ENCODE measurements at places on chromosomes 12 and 14.

GRCh38 chr14:104734991-104735779, 11.2 kb downstream of the ADSS1 start:
- no peak for DNase-seq

DNA sequence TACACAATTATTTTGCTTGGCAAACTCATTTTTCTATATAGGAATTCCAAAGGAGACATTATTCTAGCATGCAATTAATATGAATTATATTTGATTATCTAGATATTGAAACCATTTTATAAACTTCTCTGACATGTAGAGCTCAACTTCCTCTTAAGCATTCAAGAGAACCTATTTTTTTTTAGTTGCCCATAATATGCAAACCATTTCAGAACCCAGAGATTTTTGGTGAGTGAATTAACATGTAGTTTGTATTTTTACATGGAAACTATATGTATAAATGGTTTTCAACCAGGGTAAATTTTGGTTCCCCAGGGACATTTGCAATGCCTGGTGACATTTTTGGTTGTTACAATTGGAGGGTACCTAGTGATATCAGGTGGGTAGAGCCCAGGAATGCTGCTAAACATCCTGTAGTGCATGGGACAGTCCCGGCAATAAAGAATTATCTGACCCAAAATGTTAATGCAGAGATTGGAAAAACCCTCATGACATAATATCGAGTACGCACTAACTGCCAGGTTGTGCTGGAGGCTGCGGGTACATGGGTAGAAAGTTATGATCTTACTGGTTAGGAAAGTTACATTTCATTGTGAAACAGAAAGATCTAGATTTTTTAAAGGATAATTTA, 338.9 kb upstream of the GARIN2 start:
- DNase-seq, result no peak

DNA sequence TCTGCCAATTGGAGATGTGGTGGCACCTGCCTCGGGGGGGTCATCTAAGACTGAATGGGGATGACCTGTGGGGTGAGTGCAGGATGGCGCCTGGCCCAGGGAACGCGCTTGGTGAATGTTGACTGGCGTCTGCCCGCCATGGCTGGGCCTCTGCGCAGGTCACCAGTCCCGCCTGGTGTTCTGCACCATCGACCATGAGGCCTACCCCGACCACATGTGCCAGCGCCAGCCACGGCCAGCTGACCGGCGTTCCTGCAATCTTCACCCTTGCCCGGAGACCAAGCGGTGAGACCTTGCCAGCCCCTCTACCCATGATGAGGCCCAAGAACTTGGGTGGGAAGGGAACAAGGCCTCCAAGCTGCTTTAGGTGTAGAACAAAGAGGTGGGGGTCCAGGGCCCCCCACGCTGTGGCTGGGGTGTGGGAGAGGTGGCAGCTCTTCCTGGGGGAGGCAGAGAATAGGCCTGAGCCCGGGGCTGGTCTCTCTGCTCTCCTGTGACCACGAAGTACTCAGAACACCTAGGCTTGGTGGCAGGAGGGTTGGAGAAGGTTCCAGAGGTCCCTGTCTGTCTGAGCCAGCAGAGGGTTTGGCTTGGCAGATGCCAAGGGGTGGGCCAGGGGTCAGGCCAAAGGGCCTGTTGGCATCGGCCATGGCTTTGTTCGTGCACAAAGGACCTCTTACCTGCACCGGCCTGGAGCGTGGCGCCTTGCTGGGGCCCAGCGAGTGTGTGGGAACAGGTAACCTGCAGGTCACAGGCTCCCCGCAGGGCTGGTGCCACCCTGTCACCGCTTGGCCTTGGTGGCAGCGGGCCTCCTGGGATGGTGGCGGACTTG, 15.4 kb downstream of the PAPLN start:
- DNase-seq, result no peak

- DNase-seq, result no peak
Observed at GRCh38 chr14:99004112-99004511, 267.9 kb downstream of the BCL11B start.

DNA sequence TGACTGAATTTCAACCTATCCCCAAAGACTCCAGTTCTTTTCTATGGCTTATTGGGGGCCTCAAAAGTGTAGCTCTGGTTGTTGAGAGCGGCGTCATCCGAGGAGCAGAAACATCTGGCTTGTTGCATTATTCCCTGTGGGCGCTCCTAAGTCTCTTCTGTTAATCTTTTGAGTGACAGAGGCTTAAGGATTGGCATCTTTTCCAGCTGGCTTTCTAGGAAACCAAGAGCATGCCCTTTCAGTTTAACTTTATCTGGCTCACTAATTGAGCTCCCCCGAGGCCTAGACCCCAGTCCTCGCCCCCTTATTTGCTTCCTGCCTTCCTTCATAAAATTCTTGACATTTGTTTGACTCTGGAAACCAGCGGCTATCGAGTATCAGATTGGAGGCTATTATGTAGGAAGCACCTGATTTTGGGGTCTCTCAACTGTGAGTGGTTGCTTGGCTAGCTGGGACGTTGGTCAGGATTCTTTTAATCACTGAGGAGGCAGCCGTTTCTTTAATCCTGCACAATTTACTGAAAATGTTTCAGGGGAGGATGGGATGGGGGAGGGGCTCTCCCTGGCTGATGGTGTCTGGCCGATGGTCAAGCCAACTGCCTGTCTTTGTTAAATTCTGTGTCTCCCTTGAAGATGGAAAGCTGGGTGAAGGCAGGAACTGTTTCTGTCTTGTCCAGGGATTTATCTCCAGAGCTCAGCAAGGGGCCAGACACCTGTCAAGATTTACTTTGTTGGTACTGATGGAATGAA, 3.1 kb downstream of the SMOC1 start:
- no peak for DNase-seq

GRCh38 chr14:52583544-52583943, 30.9 kb downstream of the GPR137C start:
- no peak for DNase-seq

GRCh38 chr14:23663711-23664110, 27.5 kb downstream of the DHRS2 start:
- DNase-seq, result no peak

- DNase-seq, result no peak
Observed at GRCh38 chr14:31505411-31505810, 17.6 kb upstream of the GPR33 start.

DNA sequence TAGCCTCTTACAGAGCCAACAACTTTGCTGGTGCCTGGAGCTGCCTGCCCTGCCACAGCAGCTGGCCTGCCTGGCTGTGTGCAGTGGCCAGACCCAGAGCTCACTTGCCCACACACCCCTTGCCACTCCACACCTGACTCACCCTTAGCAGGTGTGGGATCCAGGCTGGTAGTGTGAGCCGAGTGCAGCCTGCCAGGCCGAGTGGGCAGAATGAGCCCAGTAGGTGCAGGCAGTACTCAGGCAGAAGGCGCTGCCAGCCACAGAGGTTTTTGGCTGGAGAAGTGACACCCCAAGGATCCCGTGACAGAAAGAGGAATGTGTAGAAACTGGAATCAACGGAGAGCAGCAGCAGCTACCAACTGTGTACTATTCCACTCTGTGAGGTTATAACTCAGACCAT, 29.8 kb upstream of the PYGL start:
- no peak for DNase-seq

- no peak for DNase-seq
Observed at GRCh38 chr14:72164420-72165228, 232.4 kb downstream of the RGS6 start.

DNA sequence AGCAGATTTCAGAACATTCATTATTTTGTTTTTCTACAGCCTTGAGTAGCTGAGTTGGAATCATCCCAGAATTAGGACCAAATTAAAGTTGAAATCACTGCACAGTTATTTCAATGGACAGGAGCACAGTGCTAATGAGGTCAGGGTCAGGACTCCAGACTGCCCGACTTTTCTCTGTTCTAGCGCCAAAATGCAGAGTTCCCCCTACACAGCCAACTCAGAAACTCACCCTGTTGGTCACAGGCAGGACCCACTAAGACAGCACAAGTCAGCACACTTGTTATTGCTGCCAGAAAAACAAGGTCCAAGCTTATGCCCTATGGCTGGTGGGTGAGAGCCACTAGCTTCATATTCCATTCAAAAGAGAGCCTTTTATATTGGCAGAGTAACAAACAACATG, 198.1 kb upstream of the KRR1 start:
- no peak for DNase-seq

DNA sequence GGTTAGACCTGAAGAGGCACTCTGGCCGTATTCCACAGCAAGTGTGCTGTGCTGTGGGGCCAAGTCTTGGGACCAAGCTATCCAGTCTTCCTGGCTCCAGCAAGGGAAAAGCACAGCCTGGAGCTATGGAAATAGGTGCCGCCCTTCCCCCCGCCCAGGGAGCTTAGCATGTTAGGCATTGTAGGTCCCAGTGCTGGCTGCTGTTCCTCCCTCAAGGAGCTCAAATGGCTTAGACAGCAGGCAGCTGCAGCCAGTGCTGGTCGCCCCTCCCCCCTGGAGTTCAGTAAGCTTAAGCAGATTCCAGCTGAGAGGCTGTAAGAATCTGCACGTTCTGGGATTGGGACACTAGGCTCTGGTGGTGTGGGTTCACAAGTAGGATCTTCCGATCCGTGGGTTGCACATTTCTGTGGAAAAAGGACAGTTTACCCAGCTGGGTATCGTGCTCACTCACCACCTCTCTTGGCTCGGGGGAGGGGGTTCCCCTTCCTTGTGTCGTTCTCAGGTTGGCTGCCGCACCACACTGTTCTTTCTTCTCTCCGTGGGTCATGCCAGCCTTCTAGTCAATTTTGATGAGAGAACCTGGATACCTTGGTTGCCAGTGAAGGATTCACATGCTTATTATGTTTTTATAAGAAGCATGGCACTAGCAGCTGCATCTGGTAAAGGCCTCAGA, 127.3 kb downstream of the CNTN1 start:
- no peak for DNase-seq

- no peak for DNase-seq
Observed at GRCh38 chr14:72783741-72784140, 110.2 kb downstream of the DPF3 start.

DNA sequence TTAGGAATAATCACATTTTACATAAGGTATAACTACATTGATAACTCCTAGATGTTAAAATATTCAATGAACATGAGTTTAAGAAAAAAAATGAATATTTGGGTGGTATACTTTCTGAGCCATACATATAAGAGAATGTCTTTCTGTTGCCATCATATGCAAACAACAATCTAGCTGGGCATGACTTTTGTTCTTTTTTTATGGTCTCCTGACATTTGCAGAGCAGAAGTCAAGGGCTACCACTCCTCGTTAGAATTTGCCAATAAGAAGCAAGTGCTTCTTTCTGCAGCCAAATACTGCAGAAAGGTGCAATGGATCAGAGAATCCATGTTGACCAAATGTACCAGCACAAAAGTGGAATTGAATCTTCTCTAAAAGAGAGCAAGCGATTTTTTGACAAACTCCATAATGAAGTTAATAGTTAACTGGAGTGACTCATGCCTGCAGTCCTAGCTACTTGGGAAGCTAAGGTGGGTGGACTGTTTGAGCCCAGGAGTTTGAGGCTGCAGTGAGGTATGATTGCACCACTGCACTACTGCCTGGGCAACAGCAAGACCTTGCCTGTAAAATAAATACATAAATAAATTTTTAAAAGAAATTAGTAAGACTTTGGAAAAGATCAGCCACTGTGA, 25.5 kb upstream of the CCDC91 start:
- no peak for DNase-seq
